ENCODE measurements at places on chromosomes 6 and 20. TPM values are rescaled to one million over a fixed set of nuclear protein-coding genes. Genes with fewer than 3 reads are reported as not detected.

The PAX1 gene
- not detected for total RNA-seq

GRCh38 chr6:162442687-162443086 is 284.9 kb downstream of the PRKN start:
- no peak for DNase-seq

DNA sequence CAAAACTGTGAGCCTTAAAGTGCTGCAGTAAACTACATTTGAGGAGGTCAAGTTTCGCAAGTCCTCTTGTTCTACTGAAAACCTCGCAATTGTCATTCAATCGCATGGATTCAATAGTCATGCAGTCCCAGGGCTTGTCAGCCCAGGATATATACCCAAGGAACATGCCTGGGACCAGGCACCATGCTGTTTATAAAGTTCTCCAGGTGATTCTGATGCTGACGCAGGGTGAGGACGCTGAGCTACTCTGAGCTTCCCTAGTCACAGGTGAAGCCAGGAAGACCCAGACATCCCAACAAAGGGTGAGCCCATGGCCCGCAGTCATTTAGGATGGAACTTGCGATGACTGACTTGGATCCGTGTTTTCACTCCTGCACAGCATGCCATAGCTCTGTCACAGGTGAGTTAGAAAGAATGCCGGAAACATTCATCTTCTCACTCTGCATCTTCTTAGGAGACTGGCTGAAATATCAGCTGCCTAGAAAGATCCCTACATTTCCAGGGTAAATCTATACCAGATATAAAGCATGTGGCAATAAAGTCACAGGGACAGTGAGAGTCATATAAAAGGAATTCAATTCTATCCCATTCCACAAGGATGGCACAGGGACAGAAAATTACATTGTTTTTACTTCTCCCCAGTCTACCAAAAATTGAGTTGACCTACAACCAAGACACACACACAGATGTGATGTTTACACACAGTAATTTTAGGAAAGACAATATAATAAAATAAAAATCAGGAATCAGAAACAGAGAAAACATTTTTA is 27.0 kb upstream of the SSTR4 start:
- no peak for DNase-seq

DNA sequence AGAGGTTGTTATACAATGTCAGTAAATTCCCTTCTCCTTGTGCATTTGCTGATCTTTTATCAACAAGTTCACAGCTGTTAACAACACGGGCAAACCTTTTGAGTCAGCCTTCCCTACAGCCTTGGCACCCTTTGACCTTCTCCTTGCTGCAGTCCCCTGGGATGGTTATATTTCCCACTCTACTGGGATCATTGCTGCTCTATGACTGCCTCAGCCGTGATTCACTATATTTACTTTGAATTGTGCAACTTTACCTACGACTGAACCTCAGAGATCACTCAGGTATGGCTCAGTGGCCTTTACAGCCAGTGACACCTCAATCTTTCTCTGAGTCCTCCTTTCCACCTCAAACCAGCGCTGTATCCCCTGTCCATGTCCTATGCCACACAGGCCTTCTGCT is 1293.3 kb downstream of the EPHA7 start:
- DNase-seq, result no peak

DNA sequence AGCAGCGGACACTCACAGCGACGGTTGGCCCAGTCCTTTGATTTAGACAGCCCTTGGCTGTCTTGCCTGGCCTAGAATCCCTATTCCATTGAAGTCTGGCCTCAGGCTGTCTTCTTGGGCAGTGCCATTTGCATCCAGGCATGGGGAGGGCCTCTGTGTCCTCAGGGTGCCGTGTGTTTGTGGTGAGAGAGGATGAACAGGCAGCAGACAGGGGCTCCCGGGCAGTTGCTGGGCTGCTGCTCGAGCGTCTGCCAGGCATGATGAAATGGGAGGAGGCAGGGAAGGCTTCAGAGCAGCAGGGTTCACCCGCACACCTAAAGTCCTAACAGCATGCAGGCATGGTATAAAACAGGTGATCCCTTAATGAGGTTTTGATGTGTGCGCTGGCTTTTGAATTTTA is 126.9 kb downstream of the SOBP start:
- no peak for DNase-seq

The DOK5 gene
- 0.69 TPM for total RNA-seq

The RHAG gene
- total RNA-seq, result not detected

GRCh38 chr6:77466451-77467437 is 3.5 kb upstream of the HTR1B start:
- DNase-seq, result peak; percentile 38

- no peak for DNase-seq
Measured at GRCh38 chr6:41535766-41536165, 10.4 kb upstream of the FOXP4 start.

DNA sequence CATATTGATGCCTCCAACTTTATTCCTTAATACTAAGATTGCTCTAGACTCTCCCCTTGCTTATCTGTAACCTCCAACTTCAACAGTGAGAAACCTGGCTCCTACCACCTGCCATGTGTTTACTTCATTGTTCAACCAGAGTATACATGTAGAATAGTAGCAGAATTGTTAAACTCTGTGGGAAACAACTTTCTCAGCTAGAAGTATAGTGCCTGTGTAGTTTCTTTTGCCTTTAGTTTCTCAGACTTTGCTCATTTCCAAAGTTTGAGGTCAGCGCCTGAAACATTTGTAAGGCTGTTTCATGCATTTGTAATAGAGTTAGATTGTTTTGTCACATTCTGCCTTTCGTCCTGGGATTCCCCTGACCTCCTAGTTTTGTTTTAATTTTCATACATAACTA is 34.9 kb upstream of the HECA start:
- DNase-seq, result no peak

- DNase-seq, result no peak
Measured at GRCh38 chr6:5315881-5316280, 54.6 kb downstream of the FARS2 start.

GRCh38 chr20:19026121-19026878 is 186.1 kb upstream of the SLC24A3 start:
- no peak for DNase-seq

DNA sequence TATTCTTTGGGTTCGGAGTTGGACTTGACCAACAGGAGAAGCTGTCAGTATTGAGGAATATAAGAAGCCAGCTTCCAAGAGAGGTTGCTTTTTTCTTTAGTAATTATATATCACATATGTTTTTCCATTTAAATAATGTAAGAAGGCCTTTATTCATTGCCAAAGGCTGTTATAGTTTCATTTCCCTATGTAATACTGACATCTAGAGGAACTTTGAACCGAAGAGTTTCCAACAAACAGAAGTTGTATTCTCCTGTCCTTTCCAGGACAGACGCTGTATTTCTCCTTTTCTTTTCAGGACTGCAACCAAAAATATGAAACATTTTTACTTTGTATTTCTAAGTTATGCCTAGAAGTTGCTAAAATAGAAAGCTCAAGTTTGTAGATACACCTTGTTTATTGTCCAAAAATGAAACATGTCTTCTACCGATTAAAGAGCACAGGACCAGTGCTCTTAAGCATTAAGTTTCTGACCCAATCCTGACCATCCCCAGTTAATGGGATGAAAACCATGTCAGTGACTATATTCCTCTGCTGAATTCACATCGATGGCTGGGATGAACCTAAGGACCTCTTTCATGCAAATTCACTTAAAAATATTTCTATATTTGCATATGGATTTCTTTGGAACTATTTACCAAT is 55.1 kb downstream of the MYLK4 start:
- no peak for DNase-seq

DNA sequence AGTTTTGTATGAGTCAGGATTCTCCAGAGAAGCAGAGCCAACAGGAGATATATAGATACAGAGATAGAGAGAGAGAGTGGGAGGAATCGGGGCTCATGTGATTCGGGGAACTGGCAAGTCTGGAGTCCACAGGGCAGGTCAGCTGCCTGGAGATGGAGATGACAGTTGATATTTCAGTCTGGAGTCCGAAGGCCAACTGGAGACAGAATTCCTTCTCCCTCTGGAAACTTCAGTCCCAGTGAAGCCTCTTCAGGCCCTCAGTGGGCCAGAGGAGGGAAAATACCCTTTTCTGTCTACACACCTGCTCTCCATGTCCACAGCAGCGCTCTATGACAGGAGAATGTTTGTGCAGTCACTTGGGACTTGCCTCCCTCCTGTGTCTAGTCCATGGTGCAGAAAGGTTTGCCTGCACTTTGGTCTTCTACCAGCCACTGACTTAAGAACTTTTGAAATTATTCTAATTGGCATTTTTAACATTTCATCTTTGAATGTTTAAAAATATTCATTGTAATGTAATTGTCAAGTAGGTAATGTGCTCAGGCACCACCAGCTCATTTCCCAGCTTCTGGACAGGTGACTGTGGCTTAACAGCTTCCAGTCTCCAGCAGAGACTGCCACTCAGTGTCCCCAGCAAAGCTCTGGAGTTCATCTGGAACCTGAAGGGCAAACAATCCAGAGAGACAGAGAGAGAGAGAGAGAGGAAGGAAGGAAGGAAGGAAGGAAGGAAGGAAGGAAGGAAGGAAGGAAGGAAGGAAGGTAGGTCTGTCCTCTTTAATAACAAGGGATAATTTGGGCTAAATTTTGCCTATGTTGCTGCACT is 43.8 kb upstream of the AFDN start:
- DNase-seq, result no peak

The STMND1 gene
- total RNA-seq, result not detected

- no peak for DNase-seq
Measured at GRCh38 chr6:144232832-144233230, 52.3 kb upstream of the UTRN start.

- no peak for DNase-seq
Measured at GRCh38 chr6:166774292-166774691, 147.2 kb upstream of the RPS6KA2 start.

- DNase-seq, result no peak
Measured at GRCh38 chr6:40210628-40211056, 276.4 kb upstream of the MOCS1 start.

GRCh38 chr6:138465007-138465645 is 34.2 kb downstream of the NHSL1 start:
- DNase-seq, result no peak

The HLA-G gene
- 1.6 TPM for total RNA-seq

- DNase-seq, result no peak
Measured at GRCh38 chr6:42970871-42971612, 7.9 kb downstream of the PEX6 start.

- DNase-seq, result no peak
Measured at GRCh38 chr6:161917645-161918044, 643.8 kb upstream of the AGPAT4 start.

GRCh38 chr6:29679962-29680361 is 990 bp downstream of the ZFP57 start:
- DNase-seq, result no peak

- DNase-seq, result peak; percentile 67
Measured at GRCh38 chr6:52929321-52930164, 20.0 kb upstream of the GSTA3 start.

DNA sequence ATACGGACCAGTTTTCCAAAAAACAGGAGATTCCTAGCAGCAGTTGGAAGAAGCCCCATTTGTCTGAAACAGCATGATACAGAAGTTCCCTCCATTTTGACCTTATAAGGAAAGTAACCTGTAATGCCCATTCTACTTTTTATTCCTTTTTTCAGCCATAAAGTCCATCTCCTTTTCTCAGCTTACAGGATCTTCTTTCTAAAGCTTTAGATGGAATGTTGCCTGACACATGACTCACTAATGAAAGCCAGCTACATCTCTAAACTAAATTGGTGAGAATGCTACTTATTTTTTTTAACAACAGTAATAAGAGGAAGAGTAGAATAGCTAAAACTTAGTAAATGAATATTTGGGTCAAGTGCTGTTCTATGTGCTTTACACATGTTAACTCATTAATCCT is 234.1 kb downstream of the CDH26 start:
- no peak for DNase-seq

GRCh38 chr6:44342052-44342451 is 398 bp upstream of the SPATS1 start:
- no peak for DNase-seq

The MOXD1 gene
- 24.0 TPM for total RNA-seq

DNA sequence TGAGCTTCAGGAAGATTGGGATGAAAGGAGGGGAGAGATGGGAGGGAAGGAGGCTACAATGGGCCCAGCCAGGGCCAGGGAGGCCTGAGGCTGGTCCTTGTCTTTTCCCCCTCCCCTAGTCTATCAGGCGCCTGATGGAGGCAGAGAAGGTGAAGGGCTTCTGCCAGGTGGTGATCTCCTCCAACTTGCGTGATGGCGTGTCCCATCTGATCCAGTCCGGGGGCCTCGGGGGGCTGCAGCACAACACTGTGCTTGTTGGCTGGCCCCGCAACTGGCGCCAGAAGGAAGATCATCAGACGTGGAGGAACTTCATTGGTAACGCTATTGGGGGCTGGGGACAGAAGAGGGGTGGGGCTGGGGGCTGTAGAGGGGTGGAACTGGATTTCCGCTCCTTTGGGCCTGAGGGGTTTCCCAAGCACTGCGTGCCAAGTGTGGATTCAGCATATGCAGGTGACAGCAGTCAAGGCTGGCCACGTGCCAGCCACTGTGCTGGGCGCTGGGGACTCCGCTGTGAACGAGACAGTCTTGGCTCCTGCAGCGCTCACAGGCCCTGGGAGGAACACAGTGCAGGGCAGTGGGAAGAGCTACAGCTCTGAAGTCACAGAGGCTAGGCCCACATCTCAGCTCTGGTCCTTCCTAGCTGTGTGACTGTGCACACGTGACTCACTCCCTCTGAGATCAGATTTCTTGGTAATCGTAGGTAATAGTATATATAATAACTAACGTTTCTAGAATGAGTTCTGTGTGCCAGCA is 22.7 kb downstream of the SLC12A5 start:
- no peak for DNase-seq

DNA sequence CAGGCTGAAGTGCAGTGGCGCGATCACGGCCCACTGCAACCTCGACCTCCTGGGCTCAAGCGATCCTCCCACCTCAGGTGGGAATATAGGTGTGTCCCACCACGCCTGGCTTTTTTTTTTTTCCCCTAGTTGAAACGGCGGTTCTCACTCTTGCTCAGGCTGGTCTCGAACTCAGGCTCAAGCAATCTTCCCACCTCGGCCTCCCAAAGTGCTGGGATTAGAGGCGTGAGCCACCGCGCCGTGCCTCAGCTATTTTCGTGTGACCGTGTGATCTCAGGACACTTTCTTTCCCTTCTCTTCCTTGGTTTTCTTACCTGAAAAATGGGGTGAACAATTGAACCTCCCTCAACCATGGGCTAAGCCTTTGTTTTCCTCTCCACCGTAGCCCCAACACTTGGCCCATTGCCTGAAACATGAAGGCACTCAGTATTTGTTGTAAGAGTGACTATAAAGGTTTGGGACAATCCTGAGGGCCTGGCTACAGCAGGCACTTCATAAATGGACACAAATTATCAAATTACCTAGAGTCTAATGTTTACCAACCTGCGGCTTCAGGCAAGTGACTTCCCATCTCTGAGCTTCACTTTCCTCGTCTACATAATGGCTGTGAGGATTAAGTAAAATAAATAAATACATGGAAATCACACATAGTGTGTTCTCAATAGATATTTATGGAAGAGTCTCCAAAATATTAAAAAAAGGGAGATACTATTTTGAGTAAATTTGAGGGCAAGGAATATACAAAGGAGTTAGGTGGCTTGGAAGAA is 31.4 kb upstream of the ID1 start:
- DNase-seq, result no peak

DNA sequence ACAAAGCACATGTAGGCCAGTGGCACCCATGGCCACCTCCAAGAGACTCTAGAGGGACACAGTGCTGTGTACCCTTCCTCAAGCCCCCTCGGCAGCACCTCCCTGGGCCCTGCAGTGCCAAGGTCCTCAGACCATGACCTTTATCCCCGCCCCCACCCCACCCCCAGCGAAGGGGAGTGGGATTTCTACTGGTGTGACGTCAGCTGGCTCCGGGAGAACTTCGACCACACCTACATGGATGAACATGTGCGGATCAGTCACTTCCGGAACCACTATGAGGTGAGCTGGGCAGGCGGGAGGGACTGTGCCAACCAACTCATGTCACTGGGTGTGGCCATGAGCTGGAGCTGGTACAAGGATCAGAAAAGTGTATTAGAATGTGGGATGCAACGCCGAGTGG is 38.0 kb downstream of the TTLL9 start:
- DNase-seq, result peak; percentile 46

Measured in upper lobe of right lung (tissue), 1 donor.